Substantia nigra (tissue), 51 donors: ENCODE measurements at places on chromosomes 2 and 18.

GRCh38 chr2:10514743-10515142, 66.6 kb upstream of the ODC1 start:
- DNase-seq = no peak

- no peak for DNase-seq
Measured at GRCh38 chr18:227902-228301, 39.9 kb downstream of the THOC1 start.

DNA sequence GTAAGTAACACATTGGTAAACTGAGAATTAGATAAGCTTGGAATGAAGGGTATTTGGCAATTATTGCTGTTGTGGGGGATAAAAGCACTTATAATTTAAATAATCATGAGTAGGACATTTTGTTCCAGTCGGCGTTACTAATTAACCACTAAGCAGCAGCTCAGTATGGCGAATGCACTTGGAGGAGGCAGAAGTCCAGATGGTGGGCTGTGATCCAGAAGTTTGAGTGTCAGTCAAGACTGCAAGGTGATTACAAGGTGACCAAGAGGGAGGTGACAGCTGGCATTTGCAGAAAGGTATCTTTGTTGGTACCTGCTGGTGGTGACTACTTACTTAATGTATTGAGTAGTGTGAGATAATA, 643.6 kb upstream of the FAM98A start:
- DNase-seq = no peak

- DNase-seq = peak; percentile 0
Measured at GRCh38 chr2:221943076-221943810, 355.6 kb downstream of the PAX3 start.

- no peak for DNase-seq
Measured at GRCh38 chr18:79560042-79560860, 119.4 kb upstream of the CTDP1 start.

GRCh38 chr2:134421556-134422328, 167.9 kb downstream of the MGAT5 start:
- DNase-seq = no peak

DNA sequence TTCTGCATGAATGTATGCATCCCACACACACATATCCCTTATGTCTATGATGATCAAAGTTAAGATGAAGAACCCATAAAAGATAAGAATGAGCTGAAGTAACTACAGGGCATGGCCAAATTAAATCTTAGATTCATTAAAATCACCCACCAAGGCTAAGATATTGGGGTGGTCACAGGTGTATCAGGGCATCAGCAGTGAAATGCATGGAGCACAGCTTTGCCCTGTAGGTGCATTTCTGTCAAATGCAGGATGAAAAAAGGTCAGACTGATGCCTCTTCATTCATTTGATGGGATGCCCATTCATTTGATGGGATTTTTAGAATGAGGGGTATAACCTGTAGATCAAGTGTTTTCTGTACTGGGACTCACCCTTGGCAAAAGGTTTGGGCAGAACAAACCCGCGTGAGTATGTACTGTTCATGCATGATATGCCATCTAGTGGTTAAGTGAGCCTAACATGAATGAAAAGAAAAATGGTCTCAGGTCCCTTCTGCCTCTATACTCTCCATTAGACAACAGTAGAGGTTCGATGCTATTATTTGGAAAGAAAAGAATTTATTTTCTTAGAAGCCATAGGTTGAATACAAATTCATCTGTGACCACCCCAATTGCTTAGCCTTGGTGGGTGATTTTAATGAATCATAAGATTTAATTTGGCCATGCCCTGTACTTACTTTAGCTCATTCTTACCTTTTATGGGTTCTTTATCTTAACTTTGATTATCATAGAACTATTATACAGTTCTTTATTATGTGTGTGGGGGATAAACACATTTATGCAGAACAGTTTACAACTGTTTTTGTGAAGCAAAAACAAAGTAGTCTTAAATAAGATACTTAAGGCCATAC, 43.2 kb upstream of the NOSTRIN start:
- no peak for DNase-seq

GRCh38 chr2:46548521-46549144, 69.3 kb downstream of the TMEM247 start:
- no peak for DNase-seq

DNA sequence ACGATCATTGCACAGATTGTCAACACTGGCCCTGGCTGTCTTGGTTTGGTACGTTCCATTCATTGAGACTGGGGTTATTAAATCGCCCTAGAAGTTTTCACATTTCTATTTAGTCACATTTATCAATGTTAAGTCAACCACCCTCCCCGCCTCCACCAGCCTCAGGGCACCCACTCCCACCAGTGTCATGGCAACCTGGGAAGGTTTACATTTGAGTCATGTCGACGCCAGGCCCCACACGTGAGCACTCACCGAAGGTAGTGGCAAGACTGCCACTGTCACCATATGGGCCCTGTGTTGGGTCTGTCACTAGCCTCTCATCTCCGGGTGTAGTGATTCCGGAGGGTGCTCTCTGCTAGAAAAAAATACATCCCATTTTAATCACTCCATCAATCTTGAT, 194.2 kb downstream of the TWIST2 start:
- DNase-seq = no peak

DNA sequence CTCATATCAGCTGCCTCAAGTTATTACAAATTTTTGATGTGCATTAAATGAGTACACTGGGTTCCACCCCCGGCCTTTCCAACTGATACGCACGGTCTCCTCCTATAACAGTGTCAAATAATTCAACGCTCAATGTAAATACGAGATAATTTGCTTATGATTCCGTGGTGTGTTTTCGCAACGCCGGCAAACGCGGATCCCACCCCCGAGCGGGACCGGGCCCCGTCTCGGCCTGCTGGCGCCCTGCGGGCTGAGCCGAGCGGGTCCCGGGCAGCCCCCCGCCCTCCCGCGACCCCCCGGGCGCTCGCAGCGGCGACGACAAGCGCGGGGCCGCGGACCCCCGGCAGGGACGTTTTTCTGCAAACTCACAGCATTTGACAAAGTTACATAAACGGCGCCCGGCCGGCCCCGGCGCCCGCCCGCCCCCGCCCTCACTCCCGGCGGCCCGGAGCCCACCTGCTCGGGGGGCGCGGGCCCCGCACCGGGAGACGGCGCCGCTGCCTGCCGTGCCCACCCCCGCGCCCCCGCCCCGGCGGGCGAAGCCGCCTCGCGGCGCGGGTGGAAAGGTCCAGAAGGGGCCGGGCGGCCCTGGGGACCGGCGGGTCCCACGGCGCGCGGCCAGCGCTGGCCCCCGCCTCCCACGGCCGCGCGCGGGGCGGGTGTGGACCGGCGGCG, 762 bp downstream of the HDAC4 start:
- DNase-seq = no peak

DNA sequence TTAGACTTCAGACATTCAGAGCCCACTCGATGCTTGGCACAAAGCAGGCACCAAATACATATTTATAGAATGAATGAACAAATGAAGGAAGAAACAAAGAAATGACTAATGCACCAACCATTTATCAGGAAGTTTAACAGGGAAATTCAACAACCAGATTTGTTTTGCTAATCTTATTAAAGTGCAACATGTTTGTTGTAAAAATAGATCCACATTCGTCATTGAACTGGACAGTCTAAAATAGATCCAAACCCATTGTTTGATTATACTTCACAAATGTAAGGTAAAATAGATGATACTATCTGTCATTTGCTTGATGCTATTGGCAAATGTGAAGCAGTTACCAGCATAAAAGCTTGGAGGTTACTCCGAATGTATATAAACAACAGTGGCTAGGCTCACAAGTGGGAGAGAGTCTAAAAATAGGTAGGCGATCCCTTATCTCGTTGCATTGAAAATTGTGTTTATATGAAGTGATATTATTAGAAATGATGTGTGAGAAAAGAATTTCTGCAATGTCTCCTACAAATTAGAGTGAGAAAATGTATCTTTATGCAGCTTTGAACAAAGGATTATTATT, 246.2 kb downstream of the NEDD4L start:
- no peak for DNase-seq

DNA sequence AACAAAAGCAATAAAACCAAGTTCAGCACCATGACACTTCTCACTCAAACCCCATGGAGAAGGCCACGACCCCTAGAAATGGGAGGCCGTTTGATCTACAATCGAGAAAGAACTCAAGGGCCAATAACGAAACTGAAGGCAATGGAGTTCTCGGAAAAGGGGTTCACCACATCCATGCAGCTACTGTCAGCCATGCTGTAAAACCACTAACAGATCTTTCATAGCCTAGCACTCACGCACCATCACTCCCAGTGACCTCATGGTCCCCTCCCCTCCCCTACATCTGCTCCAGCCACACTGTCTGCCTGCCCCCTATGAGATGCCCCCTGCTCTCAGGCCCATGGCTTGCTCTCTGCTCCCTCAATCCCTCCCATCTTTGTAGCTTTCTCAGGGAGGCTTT, 135.3 kb downstream of the TMEM163 start:
- DNase-seq = no peak

DNA sequence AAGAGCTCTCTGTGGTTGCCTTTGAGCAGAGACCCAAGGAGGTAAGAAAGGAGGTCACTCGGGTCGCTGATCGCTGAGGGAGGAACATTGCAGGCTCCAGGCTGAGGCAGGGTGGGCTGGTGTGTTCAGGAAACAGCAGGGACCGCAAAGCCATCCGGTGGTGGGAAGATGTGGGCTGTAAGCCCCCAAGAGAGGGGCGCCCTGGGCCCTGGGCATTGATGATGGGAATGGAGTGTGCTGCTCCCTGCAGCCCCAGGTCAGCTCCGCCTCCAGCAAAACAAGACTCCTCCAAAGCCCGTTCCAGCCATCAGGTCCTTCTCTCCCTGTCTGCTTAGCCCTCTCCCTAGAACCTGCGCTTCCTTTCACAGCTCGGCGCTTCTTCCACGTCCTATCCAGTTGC, 229.7 kb downstream of the KLHL29 start:
- no peak for DNase-seq

GRCh38 chr2:61952288-61952687, 46.8 kb downstream of the COMMD1 start:
- no peak for DNase-seq

- DNase-seq = no peak
Measured at GRCh38 chr2:217826520-217826919, 176.3 kb downstream of the TNS1 start.

DNA sequence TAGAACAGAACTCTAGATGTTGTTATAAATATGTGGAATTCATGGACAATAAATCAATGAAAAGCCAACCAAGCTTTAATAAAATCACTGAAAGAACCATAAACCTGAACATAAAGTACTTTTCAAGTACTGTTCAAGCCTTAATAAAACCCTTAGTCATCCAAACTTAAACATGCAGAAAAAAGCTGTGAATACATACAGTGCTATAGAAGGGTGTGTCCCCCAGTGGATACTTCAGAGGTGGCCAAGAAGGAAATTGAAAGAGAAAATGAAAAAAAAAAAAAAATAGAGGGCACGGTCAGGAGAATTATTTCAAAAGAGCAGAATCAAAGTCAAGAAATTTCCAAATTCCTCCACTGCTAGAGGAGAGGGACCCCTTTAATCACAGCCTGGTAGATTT, 141.1 kb downstream of the SP100 start:
- DNase-seq = no peak

- DNase-seq = no peak
Measured at GRCh38 chr2:227701556-227701955, 16.3 kb downstream of the SLC19A3 start.

GRCh38 chr18:24402209-24402785, 4.7 kb upstream of the OSBPL1A start:
- no peak for DNase-seq
